ENCODE measurements at places on chromosomes 13 and 19.

DNA sequence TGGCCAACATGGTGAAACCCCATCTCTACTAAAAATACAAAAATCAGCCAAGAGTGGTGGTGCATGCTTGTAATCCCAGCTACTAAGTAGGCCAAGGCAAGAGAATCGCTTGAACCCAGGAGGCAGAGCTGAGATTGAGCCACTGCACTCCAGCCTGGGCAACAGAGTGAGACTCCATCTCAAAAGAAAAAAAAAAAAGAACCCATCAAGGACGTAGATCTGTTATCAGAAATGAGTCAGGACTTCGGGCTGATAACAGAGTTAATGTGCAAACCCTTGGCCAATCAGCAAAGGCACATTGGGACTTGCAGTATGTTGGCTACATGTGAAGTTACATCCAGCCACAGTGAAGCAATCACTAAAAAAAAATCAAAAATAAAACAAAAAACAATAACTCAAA lies 4.8 kb upstream of the LGALS7B start:
- DNase-seq: no peak

DNA sequence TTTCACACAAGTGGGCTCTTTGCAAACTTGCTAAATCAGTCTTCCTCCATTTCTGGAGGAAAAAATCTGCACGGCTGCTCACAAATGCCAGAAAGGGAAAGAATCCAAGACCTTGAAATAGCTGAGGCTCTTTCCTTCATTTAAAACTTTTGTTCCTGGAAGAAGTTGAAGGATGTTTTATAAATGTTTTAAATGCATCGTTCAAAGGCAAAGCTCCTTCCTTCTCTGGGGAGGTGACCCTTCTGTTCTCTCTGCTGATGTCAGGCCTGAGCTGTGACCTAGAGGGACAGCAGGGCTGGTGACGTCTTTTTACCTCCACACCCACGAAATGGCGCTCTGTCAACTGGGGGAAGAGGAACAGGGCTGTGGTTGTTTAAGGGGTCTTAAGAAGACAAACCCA lies 376.4 kb upstream of the ZNF507 start:
- DNase-seq: no peak

DNA sequence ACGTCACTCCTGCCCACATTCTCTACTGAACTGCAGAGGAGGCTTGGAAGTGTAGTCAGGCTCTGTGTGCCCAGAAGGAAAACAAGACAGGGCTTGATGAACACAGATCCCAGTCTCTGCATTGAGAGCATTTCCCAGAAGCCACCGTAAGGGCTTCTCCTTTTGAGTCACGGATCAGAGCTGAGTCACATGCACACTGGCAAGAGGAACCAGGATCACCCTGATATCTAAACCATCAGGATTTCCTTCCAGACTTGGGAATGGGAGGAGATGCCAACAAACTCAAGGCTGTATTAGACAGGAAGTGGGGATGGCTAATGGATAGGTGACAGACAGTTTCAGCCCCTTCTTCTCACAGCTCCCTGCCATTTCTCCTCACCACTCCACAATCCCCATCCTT lies 17.7 kb upstream of the FBXO17 start:
- peak; percentile 55 for DNase-seq

DNA sequence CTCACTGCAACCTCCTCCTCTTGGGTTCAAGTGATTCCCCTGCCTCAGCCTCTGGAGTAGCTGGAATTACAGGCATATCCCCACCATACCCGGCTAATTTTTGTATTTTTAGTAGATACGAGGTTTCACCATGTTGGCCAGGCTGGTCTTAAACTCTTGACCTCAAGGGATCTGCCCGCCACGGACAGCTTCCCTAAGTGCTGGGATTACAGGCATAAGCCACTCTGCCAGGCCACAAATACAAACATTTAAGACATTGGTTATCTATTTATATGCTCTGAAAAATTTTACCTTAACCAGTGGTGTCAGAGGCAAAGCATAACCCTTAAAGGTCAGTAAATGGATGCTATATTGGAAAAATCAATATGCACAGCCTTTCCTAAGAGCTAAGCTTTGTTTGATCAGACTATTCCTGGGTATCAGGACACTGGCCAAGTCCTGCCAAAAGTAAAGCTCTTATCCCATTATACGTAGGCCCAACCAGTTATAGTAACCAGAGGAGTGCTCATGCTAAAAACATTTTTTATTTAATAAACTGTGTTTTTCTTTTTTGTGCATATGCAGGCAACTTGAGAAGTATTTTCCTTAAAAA lies 56.4 kb upstream of the STARD13 start:
- DNase-seq: no peak

- peak; percentile 16 for DNase-seq
These were observed 10.5 kb downstream of the DDX39A start for GRCh38 chr19:14408491-14409145.

DNA sequence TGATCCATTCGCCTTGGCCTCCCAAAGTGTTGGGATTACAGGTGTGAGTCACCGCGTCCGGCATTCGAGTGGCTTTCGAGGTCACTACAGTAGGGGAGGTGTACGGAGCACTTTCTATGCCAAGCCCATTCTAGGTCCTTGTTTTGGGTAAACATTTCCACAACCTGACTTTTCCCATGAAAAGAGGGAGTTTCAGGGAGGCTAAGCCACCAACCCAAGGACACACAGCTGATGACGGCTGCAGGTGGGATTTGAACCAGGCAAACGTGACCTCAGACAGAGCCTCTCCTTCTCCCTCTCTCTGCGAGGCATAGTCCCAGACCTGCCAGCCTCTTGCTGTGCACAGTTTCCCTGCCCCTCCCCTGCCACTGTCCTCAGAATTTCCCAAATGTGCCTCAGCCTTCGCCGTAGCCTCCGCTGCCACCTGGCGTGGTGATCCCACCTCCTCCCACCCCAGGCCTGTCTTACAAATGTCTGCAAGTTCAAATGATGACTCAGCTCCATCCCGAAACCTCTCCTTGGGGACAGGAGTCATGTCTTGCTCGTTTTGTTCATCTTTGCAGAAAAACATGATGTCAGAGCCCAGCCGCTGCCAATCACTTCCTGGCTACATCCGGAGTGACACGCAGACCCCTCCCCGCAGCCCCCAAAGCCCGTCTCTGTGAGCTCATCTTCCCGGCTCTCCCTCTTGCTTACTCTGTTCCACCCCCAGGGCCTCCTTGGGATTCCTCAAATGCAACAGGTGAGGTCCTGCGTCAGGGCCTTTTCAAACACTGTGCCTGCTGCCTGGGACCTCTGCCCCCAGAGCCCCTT lies 6.6 kb upstream of the GADD45B start:
- DNase-seq: peak; percentile 76

- no peak for DNase-seq
These were observed 82.0 kb upstream of the WASF3 start for GRCh38 chr13:26475176-26476110.
